Muscle of leg (tissue), 16 donors: ENCODE measurements at places on chromosomes 13 and 19. TPM values are rescaled to one million over a fixed set of nuclear protein-coding genes. Genes with fewer than 3 reads are reported as not detected.

The ZNF225 gene
- 6.6 TPM for total RNA-seq

The DPF1 gene
- 2.0 TPM for total RNA-seq

The FBXW9 gene
- 3.9 TPM for total RNA-seq

The CLASRP gene
- 22.8 TPM for total RNA-seq

The KIR3DL1 gene
- not detected for total RNA-seq
